Stomach (tissue), 19 donors: ENCODE measurements at places on chromosomes 2 and 18. TPM values are rescaled to one million over a fixed set of nuclear protein-coding genes. Genes with fewer than 3 reads are reported as not detected.
A peak's percentile ranks its signal among the peaks of the same experiment; 100 is the strongest.

Gene DAPL1
- not detected for total RNA-seq

- peak; percentile 64 for DNase-seq
Observed at GRCh38 chr2:197268786-197269584, 41.6 kb downstream of the ANKRD44 start.

- no peak for DNase-seq
Observed at GRCh38 chr2:69918401-69918800, 3.5 kb downstream of the MXD1 start.

DNA sequence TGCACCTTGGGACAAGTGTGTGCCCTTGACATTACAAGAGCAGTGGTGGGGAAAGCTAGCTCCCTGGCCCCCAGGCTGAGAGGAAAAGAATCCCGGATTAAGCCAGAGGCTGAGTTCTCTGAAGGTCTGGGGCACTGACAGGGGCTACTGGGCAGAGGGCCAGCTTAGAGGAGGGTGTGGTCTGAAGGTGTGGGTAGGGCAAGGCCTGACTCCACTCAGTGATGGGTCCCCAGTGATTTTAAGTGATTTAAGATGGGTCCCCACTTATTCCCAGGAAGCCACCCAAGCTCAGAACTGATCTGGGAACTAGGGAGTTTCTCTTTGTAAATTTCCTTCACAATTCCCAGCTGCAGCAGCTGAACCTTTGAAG is 8.8 kb downstream of the TMEM37 start:
- no peak for DNase-seq

DNA sequence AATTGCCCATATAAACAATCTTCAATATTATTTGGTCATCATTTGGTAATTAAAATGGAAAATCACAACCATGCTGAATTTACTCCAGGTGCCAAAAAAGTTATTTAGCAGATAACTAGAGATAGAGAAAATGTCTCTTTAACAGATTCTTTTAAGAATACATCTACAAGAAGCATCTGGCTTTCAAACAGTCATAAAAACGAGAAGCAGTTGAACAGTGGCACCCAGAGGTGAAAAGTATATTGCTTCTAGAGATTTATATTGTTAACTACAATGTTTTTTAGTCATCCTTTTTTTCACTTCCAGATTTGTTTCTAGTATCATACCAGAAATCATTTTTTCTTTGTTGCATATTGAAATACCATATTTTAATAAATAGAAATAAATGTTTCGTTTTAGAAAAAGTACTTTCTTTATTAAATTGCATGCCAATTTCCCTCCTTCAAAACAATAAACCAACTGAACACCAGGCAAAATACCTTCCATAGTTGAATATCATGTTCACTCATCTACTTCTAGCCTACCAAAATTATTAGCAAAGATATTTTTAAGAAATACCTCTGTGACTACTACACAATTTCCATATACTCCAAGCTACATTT is 65.4 kb upstream of the HNRNPA3 start:
- DNase-seq: no peak

DNA sequence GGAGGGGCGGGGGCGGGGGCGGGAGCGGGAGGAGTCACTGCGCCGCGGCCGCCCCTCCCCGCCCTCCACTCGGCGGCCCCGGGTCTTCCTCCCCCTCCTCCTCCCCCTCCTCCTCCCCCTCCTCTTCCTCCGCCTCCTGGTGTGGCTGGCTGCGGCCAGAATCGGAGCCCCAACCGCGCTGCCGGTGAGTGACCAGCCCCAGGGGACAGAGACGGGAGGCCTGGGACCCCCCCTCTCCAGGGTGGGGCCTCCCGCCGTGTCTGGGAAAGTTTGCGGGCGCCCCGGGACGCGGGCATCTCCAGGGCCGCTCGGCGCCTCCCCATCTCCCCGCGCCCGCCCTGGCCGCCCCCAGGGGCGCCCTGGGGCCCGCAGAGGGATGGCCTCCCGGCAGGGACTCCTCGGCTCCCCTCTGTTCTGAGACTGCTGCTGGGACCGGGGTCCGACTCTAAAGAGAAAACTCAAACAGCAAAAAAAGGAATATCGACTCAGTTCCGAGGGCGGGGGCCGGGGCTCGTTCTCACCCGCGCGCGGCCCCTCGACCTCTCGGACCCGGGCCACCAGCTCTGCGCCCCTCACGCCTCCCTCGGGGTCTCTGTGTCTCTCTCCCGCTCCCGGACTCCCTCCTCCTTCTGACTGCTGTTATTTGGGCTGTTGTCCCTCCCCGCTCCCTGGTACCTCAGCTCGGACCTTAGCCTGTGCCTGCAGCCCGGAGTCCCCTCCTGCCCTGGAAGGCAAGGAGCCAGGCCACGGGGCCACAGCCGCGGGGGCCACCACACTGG is at the start of gene STON1:
STON1 (plus strand) TSS at position 122 of the 779 bp plus-strand sequence. CDS start 50,480 bp downstream, outside the sequence.
- DNase-seq: peak; percentile 30

DNA sequence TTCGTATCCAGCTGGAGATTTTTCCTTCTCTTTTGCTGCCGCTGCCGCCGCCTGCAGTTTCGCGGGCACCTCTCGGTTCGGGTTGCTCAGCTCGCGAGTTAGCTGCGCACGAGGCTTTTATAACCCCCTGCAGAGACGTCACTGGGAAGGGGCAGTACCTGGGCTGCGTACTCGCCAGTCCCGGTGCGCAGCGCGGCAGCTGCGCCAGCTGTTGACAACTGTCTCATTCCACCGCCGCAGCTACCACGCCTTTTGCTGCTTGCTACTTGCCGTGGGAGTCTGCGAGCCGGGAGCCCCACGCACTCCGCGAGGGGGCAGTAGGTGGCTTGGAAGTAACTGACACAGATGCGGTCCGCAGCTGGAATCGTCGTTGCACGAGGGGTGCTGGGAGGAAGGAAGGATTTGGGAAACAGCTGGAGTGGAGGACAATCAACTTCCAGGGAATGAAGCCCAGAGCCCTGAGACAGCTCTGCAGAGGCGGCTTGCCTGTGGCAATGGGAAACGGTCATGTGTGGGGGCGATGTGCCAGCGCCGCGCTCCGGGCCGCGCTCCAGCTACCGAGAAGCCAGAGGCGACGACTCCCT is at the start of gene TACR1:
TACR1 (minus strand) TSS at position 93 of the 584 bp plus-strand sequence. CDS start 586 bp downstream, outside the sequence.
- peak; percentile 61 for DNase-seq
